ENCODE measurements at places on chromosomes 1 and 21.

DNA sequence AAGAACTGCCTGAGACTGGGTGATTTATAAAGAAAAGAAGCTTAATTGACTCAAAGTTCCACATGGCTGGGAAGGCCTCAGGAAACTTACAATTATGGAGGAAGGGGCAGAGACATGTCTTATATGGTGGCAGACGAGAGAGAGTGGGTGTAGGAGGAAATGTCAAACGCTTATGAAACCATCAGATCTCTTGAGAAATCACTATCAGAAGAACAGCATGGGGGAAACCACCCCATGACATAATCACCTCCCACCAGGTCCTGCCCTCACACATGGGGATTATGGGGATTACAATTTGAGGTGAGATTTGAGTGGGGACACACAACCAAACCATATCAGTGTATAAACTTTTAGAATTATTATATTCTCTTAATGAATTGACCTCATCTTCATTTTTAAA is 335.9 kb upstream of the DPYD start:
- DNase-seq = no peak

GRCh38 chr1:45008516-45008915 is 2.6 kb downstream of the HECTD3 start:
- DNase-seq = no peak

GRCh38 chr1:34865573-34865972 is 6.0 kb upstream of the SMIM12 start:
- no peak for DNase-seq

DNA sequence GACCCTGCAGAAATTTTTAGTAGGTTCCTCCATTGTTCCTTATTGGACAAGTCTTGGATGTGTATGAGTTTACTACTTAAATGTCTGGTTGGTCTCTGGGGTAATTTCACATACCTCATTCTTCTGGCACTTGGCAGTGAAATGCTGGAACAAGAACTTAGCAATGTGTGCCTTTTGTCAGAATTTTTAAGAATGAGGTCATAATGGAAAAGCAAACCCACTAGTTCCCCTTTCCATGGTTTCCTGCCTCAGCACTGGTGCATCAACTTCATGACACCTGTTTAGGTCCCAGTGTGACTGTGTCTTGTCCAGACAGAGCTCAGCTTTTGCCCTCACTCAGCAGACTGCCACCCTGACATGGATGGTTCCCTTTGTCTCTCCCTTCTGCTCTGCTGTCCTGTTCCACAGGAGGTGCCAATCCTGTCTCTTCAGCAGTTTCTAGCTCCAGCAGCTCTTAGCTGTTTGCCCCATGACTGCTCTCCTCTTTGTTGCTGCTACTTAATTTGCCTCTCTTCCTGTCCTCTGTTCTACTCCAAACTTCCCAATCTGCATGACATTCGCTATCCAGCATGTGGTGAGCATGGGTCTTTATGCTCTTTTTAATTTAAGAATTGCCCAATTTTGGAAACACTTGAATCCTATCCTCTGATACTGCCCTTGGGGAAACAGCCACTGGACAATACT is 135.6 kb downstream of the CYYR1 start:
- DNase-seq = no peak

DNA sequence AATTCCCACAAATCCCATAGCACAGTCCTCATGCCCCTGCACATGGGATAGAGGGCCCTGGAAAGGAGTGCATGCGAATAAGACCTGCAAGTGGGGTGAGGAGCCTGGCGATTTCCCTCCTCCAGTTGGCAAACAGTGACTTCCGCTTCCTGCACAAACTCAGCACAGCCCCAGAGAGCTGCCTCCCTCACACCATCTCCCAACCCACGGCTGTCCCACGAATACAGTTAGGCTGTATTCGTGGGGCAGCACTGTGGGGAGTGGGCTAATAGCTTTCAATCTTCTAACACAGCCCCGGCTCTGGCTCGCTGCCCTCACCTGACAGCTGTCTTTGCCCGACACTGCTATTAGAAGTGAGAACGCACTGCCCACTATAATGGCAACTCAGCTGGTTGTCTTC is 28.2 kb upstream of the CNTN2 start:
- DNase-seq = no peak

- DNase-seq = no peak
These were observed 26.6 kb downstream of the SMAP2 start for GRCh38 chr1:40399984-40400704.

GRCh38 chr21:15444118-15444960 is 285.4 kb upstream of the USP25 start:
- no peak for DNase-seq

DNA sequence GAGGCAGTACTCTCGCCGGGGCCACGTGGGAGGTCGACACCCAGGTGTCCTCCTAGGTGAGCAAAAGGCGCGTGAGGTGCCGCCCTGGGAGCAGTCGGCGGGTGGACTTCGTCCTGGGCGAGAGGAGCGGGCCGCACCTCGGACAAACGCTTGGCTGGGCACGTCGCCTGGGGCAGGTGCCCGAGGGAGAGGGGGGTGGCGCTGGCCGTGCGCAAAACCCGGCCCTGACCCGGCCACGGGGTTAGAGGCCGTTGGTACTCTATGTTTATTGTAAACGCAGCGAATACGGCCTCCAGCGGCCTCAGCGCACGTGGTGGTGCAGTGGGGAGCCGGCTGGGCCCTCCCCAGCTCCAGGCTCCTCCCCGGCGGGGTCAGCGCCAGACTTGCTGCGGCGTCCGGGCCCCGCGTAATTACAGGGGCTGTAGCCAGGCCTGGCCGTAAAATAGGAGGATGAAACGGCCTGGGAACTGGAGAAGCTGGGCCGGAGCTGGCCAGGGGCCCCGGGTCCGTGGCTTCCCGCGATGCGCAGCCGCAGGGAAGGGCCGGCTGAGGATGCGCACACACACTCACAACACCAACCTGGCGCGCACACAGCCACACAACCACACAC is 1.6 kb upstream of the EFNA1 start:
- DNase-seq = no peak

DNA sequence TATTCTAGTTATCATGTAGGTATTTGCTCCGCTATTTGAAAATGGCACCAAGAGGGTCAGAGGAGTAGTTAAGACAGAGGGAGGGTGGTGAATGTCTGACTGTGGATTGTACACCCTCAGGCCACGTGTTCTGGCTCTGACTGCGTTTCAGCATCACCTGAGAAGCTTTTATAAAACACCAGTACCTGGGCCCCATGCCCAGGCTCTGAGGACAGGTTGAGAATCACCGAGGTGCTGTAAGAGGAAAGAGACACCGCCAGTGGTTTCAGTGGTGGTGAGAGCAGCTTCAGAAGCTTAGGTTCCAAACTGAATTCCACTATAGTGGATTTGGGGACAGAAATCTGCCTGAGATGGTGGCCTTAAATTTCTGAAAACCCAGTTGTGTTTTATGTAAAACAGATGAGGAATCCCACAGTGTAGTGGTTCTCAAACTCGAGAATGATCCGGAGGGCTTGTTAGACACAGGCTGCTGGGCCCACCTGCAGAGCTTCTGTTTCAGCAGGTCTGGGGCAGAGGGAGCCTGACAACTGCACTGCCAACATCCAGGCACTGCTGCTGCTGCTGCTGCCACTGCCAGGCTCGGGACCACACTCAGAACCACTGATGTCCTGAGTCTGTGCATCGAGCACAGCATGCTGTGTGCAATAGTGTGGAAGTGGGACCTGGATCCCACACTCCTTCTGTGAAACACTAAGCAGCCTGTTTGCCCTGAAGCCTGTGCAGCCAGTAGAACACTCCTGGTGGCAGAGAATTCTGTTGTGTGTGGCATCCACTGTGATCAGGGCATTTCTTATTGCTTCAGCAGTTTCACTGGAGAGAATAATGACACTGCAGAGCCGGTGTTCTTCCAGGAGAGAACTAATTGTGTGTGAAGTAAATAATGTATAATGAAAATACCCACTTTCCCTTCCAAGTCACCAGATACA is 98.7 kb downstream of the SUSD4 start:
- no peak for DNase-seq

DNA sequence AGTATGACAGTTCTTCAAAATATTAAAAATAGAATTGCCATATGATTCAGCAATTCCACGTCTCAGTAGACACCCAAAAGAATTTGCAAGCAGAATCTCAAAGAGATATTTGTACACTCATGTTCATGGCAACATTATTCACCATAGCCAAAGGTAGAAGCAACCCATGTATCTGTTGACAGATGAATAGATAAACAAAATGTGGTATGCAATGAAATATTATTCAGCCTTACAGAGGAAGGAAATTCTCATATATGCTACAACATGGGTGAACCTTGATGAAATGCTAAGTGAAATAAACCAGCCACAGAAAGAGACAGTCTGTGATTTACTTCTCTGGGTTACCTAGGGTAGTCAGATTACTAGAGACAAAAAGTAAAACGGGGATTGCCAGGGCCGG is 47.0 kb downstream of the NAV1 start:
- DNase-seq = no peak

DNA sequence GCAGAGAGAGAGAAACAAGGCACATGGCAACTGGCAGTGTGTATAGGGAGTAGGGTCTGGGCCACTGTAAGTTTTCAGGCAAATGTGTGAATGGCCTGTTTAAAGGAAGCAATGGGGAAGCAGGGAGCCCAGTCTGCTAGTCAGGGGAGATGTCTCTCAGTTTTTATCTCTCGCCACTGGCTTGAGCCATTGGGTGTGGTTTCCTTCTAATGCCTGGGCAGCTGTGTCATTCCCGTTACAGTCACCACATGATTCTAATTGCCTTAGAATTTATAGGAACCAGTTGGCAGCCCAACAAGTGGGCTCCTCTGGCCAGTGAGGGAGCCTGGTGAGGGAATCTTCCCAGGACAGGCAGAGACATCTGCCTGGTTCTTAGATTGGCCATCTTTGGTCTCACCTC is 182.4 kb downstream of the DISC1 start:
- no peak for DNase-seq

- no peak for DNase-seq
These were observed 28.3 kb downstream of the TLCD4 start for GRCh38 chr1:95145493-95145892.

DNA sequence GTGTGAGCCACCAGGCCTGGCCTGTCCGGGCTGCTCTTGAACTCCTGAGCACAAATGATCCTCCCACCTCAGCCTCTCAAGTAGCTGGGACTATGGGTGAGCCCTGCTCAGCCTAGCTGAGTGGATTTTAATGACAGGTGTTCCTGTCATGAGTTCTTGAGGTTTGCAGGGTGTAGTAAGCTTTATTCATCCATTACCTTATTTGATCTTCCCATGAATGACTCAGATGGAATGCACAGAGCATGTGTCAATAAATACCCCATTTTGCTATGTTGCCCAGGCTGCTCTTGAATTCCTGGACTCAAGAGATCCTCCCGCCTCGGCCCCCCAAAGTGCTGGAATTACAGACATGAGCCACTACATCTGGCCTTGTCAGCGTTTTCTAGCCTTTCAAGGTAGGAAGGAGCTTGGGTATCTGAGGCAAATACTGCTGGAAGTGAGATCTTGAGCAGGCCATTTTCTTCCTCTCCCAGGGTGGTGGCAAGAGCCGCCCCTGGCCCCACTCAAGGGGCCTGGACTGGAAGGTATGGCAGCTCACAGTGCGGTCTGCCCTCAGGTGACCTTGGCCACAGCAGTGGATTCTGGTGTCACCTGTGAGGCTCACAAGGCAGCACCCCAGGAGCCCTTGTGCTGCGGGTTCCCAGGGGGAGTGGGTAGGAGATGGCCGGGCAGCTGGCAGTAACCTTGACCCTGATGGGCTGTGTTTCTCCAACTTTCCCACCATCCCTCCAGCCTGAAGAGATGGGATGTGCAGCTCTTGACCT is 20.0 kb downstream of the PIK3CD start:
- DNase-seq = no peak

- no peak for DNase-seq
These were observed 47.7 kb downstream of the CXADR start for GRCh38 chr21:17560377-17561025.

- DNase-seq = no peak
These were observed 126.6 kb upstream of the CAMK1G start for GRCh38 chr1:209456878-209457277.

GRCh38 chr1:196611873-196612272 is 3.6 kb upstream of the KCNT2 start:
- DNase-seq = no peak

GRCh38 chr1:247343801-247344200 is 12.1 kb upstream of the ZNF496 start:
- DNase-seq = no peak

GRCh38 chr1:35558374-35559316 is 1.0 kb downstream of the NCDN start:
- DNase-seq = no peak
